ENCODE measurements at places on chromosomes 2 and 18.

DNA sequence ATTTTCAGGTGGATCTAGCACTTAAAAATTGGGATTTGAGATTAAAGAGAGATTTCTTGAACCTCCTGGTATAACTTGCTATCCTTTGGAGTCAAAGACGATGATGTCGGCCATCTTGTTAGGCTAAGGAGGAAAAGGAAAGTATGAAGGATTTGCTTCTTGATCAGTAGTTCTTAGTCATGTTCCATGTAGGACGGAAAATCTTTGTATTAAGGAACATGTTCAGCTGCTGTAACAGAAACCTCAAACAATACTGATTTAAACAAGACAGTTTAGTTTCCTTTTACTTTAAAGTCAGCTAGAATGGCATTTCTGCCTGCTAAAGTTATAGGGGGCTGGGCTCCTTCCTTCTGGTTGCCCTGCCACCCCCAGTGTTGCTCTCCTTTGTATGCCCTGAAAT is 56.4 kb upstream of the MGAT5 start:
- DNase-seq, result no peak

DNA sequence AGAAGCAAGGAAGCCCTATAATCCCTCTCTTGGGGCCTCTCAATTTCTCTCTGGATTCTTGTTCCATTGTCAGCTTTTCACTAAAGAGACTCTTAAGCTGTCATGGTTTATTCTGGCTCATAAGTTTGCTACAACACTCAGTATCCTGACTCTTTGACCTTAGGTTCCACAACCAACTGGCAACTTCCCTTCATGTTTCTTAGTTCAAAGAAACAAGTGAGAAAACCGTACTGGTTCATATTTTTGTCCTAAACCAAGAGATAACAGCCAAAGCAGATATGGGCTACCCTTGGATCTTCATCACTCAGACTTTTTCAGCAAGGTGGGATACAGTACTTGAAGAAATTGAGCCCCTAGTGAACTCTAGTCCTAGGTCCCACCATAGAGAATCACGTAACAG is 109.9 kb upstream of the CRIM1 start:
- no peak for DNase-seq

DNA sequence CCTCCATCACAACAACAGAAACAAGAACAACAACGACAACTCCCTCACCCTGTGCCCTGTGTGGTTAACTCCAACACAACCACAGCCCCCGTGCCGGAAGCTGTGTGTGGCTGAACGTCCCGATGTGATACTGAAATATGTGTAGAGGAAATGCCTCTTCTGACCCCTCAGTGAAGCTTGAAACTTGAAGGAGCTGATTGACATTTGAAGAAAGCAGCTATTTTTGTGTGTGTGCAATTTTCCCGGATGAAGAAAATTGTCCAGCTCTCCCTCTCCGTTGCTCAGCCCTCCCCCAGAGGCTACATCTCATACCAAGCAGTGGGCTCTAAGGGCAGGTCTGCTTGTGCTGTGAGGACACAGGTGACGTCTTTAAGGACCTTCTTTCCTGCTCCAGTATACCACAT is 173.8 kb downstream of the ICOS start:
- DNase-seq, result no peak

- DNase-seq, result peak; percentile 4
Measured at GRCh38 chr2:55309446-55309845, 40.4 kb upstream of the MTIF2 start.

DNA sequence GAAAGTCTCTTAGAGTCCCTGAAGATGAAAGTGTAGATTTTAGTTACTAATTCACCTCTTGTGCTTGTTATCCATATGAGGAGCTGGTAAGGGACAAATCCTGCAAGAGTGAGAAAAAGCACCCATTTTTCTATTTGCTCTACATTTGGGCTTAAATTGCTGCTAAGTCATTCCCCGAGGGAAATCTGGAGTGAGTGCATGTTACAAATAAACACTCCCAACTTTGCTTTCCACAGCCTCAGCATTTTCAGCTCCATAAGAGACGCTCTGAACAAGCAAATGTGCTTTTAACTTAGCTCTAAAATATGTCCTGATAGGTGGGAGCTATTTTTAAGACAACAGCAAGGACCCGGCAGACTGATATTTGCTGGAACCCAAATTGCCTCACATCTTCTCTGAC is 126.7 kb downstream of the DPP10 start:
- no peak for DNase-seq

GRCh38 chr2:182816866-182817265 is 49.6 kb downstream of the FRZB start:
- DNase-seq, result no peak

GRCh38 chr18:35753306-35753910 is 171.9 kb downstream of the GALNT1 start:
- DNase-seq, result no peak

- DNase-seq, result no peak
Measured at GRCh38 chr2:175804122-175804521, 197.9 kb downstream of the LNPK start.

DNA sequence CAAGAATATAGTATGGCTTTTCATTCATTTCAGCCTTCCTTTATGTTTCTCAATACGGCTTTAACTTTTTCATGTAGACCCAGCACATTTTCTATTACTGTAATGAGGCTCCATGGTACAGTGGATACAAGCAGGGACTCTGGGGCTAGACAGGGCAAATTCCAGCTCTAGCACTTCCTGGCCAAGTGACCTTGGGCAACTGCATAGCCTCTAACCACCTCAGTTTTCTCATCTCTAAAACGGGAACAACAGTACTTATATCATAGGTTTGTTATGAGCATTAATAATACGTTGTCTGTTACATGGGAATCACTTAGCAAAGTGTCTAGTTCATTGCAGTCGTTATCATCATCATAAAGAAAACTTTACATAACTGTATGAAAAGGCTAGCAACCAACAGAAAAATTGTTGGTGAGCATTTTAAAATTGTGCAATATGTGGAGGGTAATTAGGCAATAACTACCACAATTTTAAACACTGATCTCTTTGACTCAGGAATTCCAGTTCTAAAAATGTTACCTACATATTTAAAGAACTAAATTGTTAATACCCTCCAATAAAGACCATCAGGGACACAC is 13.7 kb upstream of the RMDN2 start:
- DNase-seq, result no peak

DNA sequence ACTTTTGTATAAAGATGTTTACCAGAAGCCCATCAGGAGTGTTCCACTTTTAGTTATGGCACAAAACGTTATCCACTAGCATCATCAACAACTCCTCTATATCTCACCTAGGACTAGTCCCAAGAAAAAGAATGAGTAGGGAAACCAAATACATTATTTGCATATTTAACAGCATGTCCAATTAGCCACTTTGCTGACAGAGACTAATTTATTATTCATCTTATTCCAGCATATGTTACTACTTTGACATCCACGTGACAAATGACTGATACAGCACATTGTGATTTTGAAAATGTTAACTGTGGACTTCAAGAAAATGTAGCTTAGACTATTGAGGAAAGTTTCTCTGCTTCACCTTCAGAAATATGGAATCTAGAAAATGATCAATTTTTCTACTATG is 694.0 kb downstream of the NRXN1 start:
- no peak for DNase-seq

- DNase-seq, result no peak
Measured at GRCh38 chr18:35680139-35680551, 98.6 kb downstream of the GALNT1 start.

GRCh38 chr2:217741381-217741955 is 261.3 kb downstream of the TNS1 start:
- no peak for DNase-seq

DNA sequence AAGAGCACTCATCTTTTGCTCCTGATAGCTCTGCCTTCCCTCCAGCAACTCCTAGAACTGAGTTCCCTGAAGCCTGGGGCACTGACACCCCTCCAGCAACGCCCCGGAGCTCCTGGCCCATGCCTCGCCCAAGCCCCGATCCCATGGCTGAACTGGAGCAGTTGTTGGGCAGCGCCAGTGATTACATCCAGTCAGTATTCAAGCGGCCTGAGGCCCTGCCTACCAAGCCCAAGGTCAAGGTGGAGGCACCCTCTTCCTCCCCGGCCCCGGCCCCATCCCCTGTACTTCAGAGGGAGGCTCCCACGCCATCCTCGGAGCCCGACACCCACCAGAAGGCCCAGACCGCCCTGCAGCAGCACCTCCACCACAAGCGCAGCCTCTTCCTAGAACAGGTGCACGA is 62.4 kb downstream of the TET3 start:
- DNase-seq, result no peak

GRCh38 chr2:141015341-141016047 is 1115.3 kb downstream of the LRP1B start:
- DNase-seq, result no peak

DNA sequence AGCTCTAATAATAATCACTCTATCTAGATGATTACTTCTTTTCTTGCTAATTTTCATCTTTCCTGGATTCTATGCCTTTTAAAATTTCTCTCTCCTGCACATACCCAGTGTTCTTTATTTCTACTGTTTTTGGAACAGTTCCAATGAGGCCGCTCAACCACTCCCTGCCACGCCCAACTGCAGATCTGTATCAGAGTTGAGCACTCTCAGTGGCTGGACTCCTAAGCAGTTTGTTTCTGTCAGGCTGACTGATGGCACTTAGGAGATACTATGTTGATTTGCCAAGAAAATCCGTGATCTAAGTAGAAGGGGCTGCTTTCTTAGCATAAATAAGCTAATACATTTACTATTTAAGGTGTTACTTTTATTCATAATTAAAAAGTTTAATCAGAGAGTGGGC is 192.8 kb downstream of the ARHGAP15 start:
- DNase-seq, result no peak
